ENCODE measurements at places on chromosomes 1 and 21.

DNA sequence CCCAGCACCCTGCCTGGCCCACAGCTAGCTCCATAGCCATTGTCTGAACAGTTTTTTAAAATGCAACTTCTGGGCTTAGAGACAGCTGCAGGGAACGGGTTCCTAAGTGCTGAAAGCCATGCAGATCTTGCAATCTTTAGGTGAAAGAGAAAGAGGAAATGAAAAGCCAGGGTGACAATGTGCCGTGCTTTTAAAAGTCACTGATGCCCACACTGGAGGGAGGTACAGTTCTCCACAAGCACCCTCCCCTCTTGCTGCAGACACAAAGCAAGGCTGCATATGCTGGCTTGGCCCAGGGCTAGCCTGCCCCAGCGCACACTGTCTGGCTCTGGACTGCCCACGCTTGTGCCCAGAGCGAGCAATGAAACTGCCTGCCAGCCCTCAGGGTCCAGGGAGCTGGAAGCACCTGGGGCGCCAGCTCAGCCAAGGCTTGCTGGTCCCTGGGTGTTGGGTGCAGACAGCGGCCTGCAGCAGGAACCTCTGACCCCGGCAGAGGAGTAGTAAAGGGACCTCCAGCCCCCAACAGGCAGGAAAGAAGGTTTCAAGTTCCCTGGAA is 70.4 kb downstream of the AJAP1 start:
- DNase-seq: no peak

DNA sequence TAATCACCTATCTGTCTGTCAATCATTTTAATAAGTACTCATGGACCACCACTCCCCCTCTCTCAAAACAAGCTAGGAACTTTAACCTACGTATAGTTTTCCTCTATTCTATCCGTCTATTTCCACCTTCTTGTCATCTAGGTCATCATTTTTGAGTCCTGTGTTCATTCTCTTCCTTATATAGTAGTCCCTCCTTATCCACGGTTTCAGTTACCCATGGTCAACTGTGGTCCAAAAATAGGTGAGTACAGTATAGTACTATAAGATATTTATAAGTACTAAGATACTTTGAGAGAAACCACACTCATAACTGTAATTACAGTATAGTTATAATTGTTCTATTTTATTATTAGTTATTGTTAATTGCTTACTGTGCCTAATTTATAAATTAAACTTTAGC is 7.5 kb downstream of the PKN2 start:
- no peak for DNase-seq

- no peak for DNase-seq
These were observed 2.7 kb upstream of the RIPK4 start for GRCh38 chr21:41769521-41769920.

- no peak for DNase-seq
These were observed 37.9 kb upstream of the CCDC27 start for GRCh38 chr1:3714284-3714741.

DNA sequence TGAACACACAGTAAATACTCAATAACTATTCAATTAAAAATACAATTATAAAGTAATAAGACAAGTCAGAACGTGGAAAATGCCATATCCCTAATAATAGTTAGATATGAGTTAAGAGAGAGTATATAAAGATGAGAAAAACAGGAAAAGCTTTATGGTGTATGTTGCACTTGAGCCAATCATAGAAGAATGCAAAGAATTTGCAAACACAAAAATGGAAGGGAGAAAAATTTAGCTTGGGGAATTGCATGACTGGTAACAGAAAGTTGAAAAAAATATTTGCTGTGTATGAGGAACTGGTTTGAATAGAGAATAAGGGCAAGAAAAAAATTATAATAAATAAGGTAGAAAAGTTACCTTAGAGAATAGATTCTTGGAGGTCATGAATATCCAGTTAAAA is 739.6 kb upstream of the CXADR start:
- DNase-seq: no peak

DNA sequence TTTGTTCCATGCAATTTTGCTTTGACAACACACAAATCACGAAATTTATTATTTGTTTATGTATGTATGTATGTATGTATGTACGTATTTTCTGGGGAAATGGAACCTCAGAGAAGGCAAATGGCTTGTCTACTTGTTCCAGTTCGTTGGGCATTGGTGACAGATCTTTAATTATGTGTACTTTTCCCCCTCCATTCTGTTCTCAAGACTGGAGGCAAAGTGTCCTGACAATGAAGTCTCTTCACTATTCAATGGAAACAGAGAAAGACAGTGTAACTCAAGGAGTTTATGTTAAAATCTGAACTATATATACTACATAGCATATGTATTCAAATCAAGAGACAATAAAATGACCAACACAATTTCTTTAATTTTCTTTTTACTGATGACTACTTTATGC is 245.7 kb upstream of the PTBP2 start:
- DNase-seq: no peak
